Amniotic stem cell (primary cell): ENCODE measurements at places on chromosomes 2 and 18.
A peak's percentile ranks its signal among the peaks of the same experiment; 100 is the strongest.

DNA sequence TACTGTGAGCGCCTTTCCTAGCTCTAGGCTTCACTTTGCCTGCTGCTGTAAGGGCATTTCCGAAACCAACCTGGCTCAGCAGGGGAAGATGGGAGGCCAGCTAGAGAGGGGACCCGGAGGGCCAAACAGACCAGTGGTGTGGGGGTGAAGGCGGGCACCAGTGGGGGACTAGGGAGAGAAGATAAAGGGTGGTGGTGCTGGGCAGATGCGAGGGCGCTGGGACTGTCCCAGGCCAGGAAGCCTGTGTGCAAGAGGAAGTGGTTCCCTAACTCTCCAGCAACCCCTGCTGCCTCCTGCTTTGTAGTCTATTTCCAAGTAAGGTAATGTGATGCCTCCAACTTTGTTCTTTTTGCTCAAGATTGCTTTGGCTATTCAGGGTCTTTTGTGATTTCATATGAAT, 73.1 kb downstream of the DNAH7 start:
- no peak for DNase-seq

GRCh38 chr2:69646714-69647113, 3.2 kb upstream of the AAK1 start:
- DNase-seq, result no peak

GRCh38 chr2:46967990-46968647, 52.5 kb upstream of the MCFD2 start:
- peak; percentile 73 for DNase-seq

DNA sequence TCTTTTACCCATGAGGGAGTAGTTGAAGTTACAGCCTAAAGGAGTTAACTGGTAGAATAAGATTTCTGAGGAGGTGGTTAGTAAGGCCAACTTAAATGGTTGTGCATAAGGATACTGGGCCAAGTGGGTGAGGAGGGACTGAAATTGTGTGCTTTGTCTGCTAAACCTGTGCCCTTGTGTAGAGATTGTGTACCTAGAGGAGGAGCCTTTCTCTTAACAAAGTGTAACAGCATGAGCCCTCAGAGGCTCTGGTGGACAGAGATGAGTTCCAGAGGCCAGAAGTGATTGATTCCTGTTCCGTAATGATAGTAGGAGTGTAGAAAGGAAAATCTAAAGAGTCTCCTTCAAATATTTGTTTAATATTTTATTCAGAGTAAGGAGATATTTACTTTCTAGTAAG, 42.9 kb downstream of the OTX1 start:
- DNase-seq, result no peak

DNA sequence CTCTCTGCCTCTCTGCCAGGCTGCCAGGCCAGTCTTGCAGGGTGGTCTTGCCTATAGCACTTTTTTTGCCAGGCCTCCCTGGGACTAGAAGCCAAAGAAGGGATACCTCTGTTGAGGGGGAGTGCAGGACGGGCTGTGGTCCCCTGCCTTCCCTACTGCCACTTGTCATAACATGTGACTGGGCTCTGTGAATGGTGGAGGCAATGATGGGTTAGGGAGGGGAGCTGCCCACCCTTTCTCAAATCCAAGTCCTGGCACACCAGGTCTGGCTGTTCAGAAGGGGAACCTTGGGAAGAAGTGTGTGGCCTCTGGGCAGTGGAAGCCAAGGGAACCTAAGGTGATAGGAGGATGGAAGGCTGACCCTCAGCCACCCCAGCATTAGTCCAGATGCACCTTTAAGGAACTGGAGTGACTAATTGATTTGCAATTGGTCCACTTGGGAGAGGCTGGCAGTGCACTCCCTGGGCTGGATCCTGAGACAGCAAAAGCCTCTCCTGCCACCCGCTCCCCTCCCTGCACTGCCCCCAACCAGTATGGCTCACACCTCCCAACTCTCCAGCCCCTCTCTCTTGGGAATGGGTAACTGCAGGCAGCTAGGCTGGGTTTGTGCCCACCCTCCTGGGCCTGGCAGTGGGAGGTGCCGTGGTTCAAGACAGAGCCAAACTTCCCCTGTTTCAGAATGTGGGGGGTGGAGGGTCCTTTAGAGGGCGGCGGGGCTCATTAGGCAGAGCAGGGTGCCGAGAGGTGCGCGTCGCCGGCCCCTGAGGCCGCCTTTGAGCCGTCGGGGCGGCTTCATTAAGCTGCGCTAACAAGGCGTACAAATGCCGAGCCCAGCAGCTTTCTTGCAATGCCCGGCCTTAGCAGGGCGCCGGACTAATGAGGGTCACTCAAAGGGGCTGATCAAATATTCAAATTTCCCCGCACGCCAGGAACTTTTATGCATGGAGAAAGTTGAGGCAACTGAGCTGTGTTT, 4.5 kb upstream of the SIX3 start:
- no peak for DNase-seq

DNA sequence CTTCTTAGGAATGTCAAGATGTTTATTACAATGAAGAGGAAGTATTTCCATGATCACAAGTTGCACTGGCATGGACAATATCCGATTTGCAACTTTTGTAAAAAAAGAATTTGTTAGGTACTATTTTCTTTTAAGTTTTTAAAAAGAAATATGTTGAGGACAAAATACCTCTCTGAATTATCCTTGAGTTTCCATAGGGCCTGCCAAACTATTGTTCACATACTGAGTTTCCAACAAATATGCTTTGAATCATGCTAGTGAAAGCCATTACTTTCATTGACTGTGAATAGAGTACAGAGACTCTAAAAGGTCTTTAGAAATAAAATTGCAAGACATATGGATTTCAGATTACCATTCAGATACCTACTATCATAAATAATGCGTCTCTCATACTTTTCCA, 566.1 kb downstream of the TMEM182 start:
- no peak for DNase-seq

DNA sequence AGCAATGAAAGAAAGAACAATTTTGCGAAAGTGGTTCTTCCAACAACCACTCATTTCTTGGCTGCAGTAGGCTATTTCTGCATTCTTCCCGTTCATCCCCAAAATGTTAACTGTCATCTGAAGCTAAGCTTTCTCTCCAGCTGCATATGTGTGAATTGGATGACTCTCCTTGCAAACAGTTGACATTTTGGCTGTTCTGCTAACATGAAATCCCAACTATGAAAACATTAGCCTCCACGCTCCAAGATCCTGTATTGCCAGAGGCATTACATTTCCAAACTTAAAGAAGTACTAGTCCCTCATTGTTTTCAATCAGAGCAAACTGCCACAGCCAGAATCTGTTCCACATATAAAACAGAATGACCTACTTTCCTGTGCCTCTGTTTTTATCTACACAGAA, 88.5 kb downstream of the TGIF1 start:
- DNase-seq, result peak; percentile 16

- no peak for DNase-seq
Measured at GRCh38 chr2:18465979-18466378, 94.5 kb downstream of the RDH14 start.

- no peak for DNase-seq
Measured at GRCh38 chr18:54555286-54555685, 35.8 kb upstream of the DYNAP start.

GRCh38 chr18:47574966-47575365, 323.5 kb upstream of the SKOR2 start:
- DNase-seq, result no peak

DNA sequence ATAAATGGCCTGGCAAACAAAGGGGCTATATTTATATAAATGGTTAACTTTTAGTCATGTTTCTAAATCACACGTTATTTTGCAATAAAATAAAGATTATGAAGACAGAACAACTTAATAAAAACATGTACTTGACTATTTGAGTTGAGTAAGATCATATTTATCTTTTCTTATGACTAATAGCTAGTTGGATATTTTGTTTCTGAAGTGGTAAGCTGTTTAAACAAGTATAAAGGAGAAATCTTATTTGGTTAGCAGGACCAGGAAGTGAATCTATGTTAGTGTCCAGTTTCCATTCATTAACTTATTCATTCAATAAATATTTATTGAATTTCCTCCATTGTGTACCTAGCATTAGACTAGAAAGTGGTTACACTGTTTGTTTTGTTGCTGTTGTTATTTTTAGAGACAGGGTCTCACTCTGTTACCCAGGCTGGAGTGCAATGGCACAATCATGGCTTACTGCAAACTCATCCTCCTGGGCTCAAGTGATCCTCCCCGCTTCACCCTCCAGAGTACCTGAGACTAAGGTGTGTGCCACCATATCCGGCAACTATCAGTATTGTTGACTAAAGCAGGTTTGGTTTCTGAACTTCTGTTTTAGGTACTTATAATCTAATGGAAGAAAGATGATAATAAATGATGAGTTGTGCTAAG, 312.6 kb downstream of the DPP10 start:
- no peak for DNase-seq

DNA sequence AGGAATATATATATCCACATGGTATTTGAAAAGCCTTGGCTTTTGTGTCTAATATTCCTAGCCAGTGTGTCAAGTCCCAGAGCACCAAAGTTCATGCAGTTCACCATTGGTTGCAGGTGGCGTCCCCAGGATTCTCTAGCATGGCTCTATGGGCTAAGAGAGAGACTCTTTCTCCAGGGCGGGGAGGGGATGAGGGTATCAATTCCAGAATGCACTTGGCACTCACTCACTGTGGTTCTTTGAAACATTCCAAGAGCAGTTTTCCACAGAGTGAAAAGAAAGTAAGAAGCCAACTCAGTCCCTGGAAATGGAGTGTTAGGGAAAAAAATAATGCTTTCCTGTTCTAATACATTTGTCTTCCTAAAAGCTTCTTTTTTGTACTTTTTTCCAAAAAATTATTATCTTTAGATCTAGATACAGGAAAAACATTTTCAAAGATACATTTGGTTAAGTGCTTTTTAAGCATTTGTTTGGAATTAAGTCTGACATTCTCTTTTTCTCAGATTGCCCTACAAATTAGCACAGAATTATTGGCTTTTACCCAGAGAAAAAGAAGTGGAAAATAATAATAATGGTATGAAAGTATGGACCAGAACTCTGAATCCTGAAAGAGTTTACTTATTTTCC, 239.9 kb downstream of the PAX3 start:
- no peak for DNase-seq

- DNase-seq, result no peak
Measured at GRCh38 chr2:126808929-126809328, 89.8 kb upstream of the TEX51 start.

DNA sequence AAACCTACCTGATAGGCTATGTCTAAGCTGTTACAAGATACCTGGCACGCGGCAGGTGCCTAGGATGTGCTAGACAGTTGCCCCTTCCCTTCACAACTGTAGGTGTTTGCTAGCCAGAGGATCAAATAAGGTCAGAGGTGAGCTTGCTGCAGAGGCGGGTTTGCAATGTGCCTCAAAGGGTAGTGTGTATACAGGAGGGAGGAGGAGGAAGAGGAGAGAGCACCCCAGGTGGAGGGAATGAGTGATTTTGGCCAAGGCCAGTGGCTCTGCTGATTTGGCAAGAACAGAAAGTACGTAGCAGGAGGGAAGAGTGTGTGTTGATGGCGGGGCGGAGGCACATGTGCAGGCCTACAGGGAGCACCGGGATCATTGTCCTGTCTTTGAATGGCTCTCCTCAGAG, 236.5 kb downstream of the HAUS1 start:
- DNase-seq, result no peak

DNA sequence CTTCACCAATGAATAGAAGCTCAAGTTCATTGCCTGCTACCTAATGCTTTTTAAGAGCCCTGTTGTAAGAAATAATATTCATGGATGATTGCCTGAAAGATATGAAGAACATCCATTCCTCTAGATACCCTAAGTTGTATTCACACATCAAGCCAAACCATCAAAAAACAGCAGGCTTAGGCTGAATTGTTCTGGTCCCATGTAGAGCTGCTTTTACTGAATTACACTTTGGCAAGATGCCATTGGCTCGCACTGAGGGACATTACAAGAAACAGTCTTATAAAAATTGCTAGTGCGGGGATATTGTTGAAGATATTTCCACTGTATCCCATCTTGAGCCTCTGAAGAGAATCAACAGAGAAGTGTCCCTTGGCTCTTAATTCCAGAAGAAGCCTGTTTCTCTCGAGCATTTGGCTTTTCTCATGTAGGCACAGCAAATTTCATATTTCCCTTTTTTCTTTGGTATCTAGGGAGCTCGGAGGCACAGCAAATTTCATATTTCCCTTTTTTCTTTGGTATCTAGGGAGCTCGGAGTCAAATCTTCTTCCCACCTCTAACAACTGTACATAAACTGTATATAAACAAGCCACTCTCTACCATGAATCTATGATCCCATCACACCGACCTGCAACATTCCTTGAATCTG, 107.5 kb downstream of the COLEC12 start:
- no peak for DNase-seq

- DNase-seq, result no peak
Measured at GRCh38 chr2:44246436-44246835, 28.8 kb upstream of the SLC3A1 start.

DNA sequence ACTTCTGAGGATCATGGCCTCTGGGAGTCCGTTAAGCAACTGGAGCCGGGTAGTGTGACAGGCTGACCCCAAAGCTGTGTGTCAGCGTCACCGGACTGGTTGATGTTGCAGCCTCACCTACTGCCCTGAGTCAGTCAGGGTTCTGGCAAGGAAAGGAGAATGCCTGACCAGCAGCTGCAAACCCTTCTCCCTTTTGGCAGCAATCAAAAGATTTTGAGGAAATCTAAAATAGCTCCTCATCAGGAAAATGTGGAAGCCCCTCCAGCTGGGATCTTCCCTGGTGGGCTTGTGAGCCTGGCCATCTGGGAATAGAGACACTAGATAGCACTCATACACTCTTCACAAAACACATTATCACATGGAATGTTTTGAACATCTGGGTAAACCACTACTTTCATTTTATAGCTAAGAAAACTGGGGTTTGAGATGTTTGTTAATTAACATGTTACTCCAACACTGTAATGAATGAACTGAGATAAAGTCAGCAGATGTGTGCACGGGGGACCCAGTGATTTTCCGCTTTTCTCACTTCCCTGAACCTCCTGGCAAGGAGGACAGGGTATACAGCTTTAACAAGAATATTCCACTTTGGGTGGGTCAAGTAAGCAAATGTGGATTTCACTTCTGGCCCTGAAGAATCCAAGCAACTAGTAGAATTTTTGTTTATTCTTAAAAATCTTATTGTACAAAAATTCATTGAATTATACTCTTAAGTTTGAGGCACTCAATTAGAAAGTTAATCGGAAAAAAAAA, 24.7 kb downstream of the CLUL1 start:
- DNase-seq, result no peak

DNA sequence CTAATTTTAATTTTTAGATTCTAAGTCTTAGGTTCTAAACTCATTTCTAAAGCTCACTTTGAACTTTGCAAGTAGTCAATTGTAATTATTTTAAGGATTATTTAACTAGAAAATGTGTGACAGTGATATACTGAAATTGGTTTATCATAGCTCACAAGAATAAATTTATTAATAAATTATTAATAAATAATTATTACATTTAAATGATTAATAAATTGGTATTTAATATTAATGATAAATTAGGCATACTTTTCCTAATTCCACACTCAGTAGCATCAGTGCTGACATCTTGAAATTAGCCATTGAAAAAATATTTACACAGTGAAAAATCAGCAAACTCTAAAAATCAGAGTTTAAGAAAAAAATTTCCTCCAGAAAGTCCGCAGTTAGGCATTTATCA, 433.7 kb downstream of the FIGN start:
- no peak for DNase-seq
